ENCODE measurements at places on chromosomes 12 and 14.
A peak's percentile ranks its signal among the peaks of the same experiment; 100 is the strongest.

- peak; percentile 22 for DNase-seq
Measured at GRCh38 chr14:100850841-100851585, 25.1 kb downstream of the MEG3 start.

DNA sequence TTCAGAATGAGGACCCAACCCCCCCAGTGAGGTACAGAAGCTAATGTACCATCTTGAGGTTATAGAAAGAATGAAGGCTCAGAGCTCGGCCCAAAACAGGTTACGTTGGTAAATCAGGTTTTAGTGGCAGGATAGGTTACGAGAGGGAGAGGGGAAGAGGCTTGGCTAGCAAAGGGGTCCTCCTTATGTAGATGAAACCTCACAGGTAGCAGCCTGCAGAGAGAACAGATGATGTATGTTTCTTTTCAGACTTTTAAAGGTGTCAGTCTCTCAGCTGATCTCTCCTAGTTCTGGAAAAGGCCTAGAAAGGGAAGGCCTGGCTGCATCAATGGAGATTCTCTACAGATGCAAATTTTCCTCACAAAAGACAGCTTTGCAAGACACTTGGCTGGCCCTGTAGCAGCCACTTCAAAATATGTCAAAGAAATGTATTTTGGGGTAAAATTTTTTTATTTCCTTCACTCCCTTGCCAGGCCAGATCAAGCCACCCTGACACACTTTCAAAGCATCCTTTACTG lies 71.7 kb upstream of the CPSF6 start:
- DNase-seq, result no peak

DNA sequence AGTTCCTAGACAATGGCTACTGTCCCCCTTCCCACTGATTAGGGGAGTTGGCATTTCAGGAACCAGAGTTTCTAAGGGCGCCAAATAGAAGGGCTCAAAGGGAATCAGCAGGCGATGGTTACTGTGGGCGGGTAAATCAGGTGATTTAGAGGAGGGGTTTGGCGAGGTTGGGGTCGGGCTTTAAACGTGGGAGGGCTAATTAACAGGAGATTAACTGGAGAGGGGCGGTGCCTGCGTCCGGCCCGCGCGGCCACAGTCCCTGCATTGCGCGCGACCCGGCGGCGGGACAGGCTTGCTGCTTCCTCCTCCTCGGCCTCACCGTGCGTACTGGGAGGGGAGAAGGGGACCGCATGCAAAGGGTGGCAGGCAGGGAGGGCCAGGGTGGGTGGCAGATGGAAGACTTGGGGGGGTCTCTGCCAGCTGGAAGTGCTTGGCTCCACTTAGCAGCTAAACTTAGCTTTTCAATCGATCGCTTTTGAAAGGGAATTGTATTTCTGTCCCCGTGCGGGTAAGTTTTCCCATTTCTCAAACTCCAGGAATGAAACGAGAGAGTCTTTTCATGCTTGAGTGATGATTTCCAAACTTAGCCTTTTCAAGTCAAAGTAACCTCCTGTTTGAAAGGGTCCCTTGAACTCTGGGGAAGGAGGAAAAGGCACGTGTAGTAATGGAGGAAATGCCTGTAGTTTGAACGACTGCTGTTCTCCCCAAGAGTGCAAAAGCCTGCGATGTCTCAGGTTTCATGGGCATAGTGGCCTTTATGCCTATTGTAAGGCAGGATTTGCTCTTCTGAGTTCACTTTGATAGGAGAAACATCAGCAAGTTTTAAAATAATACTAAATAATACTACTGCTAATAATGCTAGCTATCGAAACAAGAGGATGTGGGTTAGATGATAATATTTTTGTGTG lies at the start of gene MGST1:
Gene MGST1 (plus strand): TSS at position 255 of the 908 bp plus-strand sequence. CDS start 6,608 bp downstream, outside the sequence.
- peak; percentile 96 for DNase-seq

DNA sequence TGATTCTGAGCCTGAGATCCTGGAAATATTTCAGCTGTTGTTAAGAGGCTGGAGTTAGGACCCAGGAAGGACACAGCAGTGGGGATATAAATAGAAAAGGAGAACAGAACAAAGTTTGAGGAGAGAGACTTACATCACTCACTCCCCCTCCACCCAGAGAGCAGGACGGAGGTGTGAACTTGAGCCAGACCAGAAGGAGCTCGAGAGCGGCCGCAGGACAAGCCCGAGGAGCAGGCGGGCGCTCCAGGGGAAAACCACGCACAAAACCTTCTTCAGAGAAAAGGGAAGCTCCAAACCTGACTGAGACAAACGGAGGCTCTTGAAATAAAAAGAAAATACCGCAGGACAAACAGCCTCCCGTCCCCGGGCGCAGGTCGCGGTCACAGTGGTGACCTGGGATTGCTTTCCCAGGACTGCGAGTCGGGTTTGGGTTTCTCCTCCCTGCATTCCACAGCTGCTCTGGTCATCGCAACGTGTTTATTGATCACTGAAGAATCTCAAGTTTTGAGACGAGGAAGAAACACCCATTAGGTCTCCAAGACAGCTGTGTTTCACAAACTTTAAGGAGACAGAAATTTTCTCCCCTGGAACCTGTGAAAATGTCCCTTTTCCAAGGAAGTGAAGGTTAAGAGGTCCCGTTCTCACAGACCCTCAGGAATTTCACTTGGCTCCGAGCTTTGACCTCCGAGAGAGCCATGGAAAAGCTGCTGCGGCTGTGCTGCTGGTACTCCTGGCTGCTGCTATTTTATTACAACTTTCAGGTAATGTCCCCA lies at the start of gene ADGRD1:
Gene ADGRD1 (plus strand): TSS at position 137 of the 773 bp plus-strand sequence. CDS start 559 bp downstream, at position 696.
- no peak for DNase-seq

- DNase-seq, result no peak
Measured at GRCh38 chr12:49357103-49357678, 10.1 kb upstream of the SPATS2 start.

GRCh38 chr12:52086944-52087835 lies 7.7 kb downstream of the SMIM41 start:
- DNase-seq, result no peak

- peak; percentile 58 for DNase-seq
Measured at GRCh38 chr12:78229591-78230101, 399.0 kb downstream of the NAV3 start.

Measured in NCI-H2081 (cell line).